G401 (cell line): ENCODE measurements at places on chromosomes 1 and 21. TPM values are rescaled to one million over a fixed set of nuclear protein-coding genes. Genes with fewer than 3 reads are reported as not detected.

Gene ALDH4A1
- 40.5 and 51.4 TPM in 2 replicates for total RNA-seq

Gene CTSE
- total RNA-seq = not detected in 2 replicates

DNA sequence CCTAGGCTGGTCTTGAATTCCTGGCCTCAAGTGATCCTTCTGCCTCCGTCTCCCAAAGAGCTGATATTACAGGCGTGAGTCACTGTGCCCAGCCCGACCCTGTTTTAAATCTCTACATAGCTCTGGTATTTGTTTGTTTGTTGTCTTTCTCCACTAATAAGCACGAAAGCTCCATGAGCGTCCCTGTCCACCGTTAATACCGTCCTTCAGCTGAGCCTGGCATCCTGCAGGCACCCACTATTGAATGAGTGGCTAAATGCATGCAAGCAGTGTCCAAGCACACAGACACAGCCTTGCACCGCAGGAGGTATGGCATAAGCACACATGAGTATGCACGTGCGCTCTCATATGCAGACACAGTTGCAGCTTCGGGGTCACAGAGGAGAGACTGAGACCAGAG, 4.5 kb upstream of the COL16A1 start:
- DNase-seq = no peak

GRCh38 chr1:21384620-21385019, 55.3 kb upstream of the NBPF3 start:
- no peak for DNase-seq

- no peak for DNase-seq
Observed at GRCh38 chr1:23478896-23479665, 4.9 kb downstream of the ASAP3 start.

Gene TMEM52
- total RNA-seq = 5.3 and 13.7 TPM in 2 replicates

Gene KLF17
- not detected in 2 replicates for total RNA-seq

DNA sequence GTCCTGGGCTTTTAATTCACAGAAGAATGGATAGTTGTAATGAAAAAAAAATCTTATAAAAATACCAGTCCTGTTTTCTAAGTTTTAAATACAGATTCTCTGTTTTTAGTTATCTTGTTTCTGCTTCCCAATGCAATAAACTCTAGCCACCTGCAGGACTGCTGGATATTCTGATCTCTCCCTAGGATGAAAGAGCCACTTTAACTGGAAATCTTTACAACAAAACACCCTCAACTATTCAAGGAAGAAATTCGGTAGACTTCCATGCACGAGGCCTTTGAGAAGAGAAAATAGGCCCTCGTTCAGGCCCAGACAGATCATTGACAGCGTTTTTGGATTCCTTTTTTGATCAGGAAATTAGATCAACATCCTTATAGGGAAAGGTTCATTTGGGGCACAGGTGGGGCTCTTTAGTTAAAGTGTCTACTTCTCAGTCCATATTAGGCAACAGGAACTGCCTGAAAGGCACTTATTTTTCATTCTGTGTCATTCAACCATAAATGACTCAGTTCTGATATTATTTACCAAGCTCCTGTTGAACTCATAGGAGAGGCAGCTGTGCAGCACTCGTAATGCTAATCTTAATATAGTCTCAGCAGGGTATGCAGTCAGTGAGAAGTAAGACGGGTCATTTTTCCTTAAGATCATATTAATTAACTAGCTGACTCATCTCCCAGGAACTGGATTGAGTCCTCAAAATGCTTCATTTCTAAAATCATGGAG, 71.1 kb upstream of the ERRFI1 start:
- DNase-seq = peak; percentile 51

DNA sequence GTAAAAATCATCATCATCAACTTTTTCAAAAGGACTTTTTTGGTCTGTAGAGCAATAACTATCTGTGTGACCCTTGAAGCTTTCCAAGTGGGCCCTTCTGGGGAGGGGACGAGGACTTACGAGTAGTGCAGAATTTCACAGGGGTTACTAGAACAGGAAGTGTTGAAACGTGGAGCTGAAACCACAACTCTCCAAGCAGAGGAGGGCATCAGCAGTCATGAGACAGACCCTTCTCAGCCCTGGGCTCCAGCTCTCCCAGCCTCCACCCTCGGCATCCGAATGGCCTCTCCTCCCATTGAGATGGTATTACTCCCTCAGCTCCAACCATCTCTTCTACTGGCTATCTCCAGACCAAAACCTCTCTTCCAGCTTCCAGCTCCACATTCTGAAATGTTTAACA, 3.6 kb downstream of the FAM89A start:
- no peak for DNase-seq

DNA sequence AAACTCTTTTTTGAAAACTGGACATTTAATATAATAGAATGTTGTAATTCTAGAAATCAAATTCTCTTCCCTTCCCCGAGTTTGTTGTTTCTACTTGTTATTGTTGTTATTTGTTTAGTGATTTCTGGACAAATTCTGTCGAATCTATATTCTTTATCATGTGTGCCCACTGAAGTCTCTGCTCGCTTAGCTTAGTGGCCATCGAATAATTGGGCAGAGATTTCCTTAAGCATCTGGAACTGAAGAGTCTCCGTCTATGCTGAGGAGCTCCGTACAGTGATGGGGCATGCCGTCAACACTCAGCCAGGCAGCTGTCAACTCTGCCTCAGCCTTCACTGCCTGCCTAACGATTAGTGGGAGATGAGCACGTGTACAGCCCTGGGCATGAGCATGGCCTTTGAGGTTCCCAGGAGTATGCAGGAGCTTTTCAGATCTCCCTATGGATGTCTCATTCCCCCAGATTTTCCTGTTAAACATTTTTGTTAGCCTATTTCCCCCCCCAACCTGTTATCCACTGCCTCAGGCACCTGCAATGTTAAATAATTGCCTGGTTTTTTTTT, 66.8 kb downstream of the SLX9 start:
- DNase-seq = no peak

- peak; percentile 65 for DNase-seq
Observed at GRCh38 chr1:181126871-181127587, 38.5 kb downstream of the IER5 start.

GRCh38 chr1:58855274-58856165, 71.7 kb upstream of the JUN start:
- no peak for DNase-seq

DNA sequence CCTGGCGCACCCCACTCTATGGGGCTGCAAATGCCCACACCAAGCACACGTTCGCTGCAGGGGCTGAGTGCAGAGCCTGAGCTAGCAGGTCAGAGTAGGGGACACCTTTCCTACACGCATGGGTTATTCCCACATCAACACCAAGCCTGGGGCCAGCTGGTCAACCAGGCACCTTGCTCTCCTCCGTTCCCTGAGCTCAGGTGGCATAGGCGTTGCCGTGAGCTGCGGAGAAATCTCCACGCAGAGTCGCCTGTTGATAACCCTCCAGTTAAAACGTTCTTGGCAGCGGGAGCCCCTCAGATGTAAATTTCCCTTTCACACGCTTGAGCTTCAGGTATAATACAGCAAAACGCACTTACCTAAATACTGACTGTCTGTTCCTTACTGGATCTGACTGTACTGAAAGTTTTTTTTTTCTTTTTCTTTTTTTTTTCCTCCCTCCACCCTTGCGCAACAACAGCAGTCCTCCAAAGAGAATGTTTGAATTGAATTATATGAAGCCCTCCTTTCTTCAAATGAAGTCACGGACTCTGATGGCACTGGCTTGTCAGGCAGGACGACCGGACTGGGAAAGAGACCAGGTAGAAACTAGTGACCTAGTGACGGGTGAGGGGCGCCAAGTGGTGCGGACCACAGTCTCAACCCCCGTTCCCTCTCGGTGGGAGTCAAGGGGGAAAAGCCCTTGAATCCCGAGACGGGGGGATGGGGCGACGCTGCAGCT, 2.1 kb downstream of the BRINP3 start:
- DNase-seq = peak; percentile 87

Gene NCAM2
- total RNA-seq = 5.2 and 6.7 TPM in 2 replicates

- no peak for DNase-seq
Observed at GRCh38 chr1:62381831-62382657, 54.8 kb upstream of the USP1 start.

DNA sequence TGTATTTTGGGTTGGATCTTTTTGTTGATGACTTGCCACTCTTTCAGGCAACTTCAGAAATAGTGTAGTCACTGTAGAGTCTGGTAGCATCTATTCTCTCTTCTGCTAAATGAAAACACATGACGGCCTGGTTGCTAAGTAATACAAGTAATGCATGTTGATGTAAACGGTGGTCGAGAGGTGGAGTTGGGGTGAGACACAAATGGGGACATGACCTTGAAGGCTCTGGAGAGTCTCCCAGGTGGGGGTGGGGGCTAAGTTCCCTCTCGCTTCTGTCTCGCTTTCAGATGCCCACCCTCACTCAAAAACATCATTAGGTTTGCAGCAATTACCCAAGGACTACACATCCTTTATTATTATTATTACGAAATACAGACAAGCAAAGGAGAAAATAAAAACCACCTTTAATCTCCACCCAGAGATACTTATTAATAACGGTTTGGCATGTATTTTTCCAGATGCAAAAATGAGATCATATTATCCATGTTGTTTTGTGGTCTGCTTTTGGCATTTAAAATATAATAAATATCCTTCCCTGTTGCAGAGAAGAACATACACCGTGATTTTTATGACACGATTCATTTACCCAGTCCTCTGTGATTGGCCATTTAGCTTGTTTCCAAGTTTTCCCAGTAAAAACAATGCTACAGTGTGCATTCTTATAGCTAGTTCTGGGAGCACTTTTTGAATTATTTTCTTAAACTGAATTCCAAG, 138.1 kb downstream of the MIS18A start:
- DNase-seq = no peak

Gene PM20D1
- not detected in 2 replicates for total RNA-seq

- DNase-seq = no peak
Observed at GRCh38 chr1:81717230-81717629, 83.5 kb upstream of the ADGRL2 start.

- DNase-seq = no peak
Observed at GRCh38 chr1:117821774-117822482, 107.5 kb downstream of the GDAP2 start.

Gene PLPP3
- not detected in 2 replicates for total RNA-seq

GRCh38 chr1:206556047-206556749, 48.9 kb downstream of the RASSF5 start:
- DNase-seq = peak; percentile 9

DNA sequence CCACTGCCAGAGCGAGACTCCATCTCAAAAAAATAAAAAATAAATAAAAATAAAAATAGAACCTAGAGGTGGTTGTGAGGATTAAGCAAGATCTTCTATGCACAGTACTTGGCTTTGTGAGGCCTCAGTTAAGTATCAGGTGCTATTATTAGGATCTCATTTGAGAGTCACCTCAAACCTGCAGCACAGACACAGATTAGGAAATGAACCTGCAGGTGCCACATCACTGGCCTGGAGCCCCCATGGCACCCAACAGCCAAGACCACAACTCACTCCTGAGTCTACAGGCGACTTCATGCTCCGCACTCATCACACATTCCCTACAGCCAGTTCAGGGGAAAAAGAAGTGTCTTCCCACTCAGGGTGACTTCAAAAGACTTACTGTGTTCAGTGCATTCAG, 176.8 kb downstream of the SLC45A1 start:
- no peak for DNase-seq

GRCh38 chr1:207463021-207463420, 8.9 kb downstream of the CR2 start:
- no peak for DNase-seq

DNA sequence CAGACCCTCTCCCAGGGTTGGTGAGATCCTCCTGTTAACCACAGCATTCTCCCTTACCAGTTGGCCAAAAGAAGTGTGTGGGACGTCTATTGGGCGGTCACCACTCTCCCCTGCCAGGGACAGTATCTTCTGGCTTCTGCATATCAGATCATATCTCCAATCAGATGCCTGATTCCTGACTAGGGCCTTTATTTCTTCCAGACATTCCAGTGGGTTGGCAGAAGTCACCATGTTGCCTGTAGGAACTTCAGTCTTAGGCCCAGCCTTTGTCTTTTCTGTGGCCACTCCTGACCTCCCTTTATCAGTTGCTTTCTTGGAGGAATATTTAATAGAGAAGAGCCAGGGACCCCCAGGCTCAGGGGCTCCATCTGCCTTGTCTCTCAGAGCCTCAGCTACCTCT, 130.4 kb upstream of the F3 start:
- no peak for DNase-seq

DNA sequence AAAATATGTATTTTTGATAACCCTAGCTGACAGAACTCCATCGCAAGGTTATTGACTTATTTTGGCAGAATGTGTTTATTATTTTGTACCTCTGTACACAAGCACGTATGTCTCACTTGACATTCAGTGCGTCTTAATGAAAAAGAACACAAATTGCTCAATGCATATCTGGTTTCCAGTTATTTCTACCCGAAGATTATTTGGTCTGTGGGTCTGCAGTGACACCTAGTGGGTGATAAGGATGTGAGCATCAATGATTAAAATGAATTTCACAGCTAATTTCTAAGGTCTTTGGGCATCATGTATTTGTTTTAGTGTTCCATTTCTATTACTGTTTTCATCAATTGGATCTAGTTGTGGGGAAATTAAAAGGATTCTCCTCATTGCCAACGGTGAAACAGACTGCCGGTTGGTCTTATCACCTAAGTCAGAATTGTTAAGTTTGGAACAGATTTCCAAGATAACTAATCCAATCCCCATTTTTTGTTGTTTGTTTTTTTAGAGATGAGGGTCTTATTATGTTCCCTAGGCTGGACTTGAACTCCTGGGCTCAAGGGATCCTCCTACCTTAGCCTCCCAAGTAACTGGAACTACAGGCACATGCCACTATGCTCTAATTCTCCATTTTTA, 13.9 kb downstream of the DDX20 start:
- DNase-seq = peak; percentile 84

Gene CFAP107
- not detected in 2 replicates for total RNA-seq

GRCh38 chr1:244350027-244350426, 101.7 kb downstream of the ADSS2 start:
- DNase-seq = no peak

Gene PDZK1
- 0.64 and 1.4 TPM in 2 replicates for total RNA-seq

- DNase-seq = no peak
Observed at GRCh38 chr1:172948457-172948856, 102.3 kb downstream of the TNFSF18 start.

- DNase-seq = no peak
Observed at GRCh38 chr1:207744000-207744534, 7.8 kb upstream of the CD46 start.

DNA sequence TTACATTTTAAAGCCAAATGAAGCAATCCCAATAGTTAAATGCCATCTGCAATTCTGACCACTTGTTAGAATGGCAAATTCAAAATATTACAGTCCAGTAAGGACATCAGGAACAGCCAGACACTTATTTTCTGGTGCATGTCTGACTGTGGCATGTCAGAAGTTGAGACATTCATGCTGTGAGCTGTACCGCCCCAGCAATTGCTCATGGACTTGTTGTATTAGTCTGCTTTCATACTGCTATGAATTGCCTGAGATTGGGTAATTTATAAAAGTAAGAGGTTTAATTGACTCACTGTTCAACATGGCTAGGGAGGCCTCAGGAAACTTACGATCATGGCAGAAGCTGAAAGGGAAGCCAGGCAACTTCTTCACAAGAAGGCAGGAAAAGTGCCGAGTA, 19.1 kb downstream of the DDAH1 start:
- no peak for DNase-seq
